ENCODE measurements at places on chromosomes 3 and 15.

DNA sequence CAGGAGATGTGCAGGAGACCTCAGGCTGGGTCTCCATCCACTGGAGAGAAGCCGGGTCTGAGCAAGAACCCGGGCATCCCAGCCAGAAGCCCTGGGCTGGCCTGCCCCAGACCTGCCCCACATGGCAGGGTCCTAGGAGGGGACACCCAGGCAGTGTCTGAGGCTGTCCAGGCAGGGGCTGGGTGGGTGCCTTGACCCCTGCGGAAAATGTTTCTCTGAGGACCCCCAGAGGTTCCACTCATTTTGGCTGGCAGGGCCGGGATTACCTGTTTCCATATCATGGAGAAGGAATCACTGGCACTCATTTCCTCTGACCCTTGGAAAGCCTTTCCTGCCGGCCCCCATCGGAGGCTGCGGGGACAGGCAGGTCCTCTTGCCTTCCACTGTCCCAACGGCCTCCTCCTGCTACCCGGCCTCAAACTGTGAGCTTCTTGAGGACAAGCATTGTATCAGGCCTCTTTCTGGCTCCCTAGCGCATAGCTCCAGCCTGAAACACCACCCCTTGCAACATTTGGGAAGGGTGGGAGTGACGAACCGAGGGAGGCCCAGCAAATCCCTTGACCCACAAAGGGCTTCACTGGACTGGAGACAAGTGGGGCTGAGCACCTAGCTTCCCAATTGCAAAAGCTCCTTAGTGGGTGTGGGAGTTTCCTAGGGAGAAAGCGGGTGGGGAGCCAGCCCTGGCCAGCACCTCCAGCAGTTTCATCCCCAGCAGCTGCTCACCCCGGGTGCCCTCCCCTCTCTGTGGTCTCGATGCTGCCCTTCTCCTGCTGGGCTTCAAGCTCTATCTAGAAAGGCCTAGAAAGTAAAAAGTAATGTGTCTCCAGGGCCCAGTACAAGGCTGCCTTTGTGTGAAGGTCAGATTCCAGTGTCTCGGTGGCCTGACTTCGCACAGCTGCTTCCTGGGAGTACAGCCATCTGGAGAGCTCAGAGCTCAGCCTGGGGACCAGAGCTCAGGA lies 29.7 kb downstream of the ACSBG1 start:
- no peak for DNase-seq

- DNase-seq = peak; percentile 35
Measured at GRCh38 chr15:45458746-45459403, 63.7 kb downstream of the SLC30A4 start.

- DNase-seq = no peak
Measured at GRCh38 chr3:4907050-4907449, 72.2 kb upstream of the BHLHE40 start.

- no peak for DNase-seq
Measured at GRCh38 chr15:50800715-50801114, 35.2 kb upstream of the SPPL2A start.

GRCh38 chr15:77018796-77019505 lies 24.0 kb downstream of the PSTPIP1 start:
- no peak for DNase-seq

DNA sequence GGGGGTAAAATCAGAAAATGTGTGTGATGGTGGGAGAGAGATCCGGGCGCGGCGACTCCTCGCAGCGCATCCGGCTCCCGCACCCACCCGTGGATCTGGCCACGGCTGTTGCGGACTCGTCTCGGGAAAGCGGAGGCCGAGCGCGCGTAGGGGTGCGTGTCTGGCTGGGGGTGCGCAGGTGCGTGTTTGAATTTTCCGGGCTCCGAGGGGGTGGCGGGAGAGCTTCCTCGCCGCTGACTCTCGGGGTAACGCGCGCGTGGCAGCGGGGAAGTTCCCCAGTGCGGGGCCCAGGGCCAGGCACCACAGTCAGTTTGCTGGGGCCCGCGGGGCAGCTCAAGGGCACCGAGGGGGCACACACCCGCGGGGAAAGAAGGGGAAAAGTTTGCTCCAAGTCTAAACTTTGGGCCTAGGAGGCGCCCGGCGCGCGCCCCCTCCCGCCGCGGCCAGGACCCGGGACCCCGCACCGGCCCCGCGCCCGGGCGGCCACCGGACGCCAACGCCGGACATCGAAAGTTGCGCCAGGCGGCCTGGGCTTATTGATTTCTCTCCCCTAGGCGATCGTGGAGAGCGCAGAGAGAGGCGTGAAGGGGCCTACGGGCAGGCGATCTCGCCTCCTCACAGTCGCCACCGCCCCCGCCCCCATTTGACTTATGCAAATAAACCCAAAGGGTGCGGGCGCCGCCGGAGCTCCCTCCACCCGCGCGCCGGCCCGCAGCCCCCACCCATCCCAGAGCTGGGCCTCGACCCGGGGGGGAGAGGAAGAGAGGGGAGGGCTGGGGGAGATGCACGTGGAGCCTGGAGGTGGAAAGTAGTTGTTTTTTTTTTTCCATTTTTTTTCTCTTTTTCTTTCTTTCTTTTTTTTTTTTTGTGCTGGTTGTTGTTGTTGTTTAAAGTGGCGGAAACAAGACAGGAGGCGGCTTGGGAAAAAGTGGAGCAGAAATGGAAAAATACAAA lies 639 bp downstream of the FOXP1 start:
- DNase-seq = no peak

DNA sequence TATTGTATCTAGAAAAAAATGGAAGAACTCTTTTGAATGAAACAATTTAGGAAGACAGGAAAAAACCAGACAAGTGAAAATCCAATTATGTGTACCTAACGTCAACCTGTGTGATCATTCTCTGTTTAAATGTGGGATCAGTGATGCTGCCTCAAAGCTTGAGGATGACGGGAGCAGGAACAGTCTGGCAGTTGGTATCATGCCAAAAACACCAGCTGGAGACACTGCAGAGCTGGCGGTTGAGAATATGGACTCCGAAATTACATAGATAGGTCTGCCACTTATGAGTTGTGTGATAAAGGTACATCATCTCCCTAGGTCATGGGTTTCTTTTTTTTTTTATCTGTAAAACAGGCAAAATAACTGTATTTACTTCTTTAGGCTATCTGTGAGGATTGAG lies 480.5 kb downstream of the CNTN4 start:
- DNase-seq = peak; percentile 71

DNA sequence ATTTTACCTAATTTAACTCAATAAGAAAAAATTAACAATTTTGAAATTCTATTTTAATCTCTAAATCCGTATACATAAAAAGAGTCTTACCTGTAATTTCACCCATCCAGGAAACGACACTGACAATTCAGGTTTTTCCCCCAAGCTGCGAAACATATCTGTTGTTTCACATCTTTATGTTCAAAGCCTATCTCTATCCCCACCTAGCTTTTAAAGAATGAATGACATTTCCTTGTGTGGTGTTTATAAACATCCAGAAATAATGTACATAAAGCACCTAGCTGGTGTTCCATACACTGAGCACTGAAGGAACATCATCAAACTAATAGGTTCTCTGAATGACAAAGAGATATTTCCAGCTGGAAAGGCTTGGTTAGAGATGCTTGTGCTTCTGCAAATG lies 867.8 kb downstream of the SQOR start:
- DNase-seq = no peak

DNA sequence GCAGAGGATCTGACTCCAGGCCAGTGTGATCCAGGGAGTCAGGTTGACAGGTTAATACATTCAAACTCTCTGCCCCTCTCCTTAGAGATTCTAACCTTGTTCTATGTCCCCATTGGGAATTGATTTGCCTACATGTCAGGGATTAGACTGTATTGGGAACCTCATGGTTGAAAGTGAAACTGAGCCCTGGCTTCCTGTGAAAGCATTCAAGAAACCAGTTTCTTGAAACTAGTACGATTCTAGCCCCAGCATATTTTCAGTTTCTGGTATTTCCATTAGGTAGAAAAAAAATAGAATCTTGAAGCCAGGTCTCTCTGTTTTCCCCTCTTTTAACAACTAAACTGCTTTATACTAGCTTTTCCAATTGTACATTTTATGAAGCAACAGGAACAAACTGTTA lies 140.4 kb upstream of the ABI3BP start:
- no peak for DNase-seq

GRCh38 chr3:41258239-41258800 lies 59.0 kb downstream of the CTNNB1 start:
- DNase-seq = no peak

DNA sequence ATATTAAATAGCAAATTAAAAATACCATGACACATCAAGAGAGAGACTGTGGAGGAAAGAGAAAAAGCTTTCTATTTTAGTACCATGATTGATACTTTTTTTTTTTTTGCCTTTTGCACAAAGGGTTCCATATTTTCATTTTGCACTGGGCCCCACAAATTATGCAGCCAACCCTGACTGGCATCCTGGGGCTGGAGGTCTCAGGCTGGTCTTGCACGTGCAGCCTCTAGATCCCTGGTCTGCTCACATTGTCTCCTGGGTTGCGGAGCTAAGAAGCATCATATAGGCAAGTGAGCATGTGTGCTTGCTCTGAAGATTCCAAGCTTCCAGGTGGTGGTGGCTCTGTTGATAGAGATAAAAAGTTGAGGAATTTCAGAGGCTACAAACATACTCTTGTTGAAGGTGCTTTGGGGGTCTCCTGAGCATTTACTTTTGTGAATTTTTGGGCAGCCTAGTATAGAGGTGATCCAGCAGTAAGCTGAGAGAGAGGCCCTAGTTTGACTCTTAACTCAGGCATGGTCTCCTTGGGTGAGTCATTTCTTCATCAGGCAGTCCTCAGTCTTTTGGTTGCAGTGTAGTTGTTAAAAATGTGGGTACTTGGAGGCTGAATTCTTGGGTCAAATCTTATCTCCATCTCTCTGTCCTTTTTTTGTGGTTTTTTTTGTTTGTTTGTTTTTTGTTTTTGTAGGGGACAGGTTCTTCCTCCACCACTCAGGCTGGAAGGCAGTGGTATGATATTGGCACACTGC lies 31.3 kb downstream of the SMAD3 start:
- no peak for DNase-seq

GRCh38 chr3:19471138-19471537 lies 322.8 kb downstream of the KCNH8 start:
- DNase-seq = no peak

GRCh38 chr15:31283043-31283442 lies 43.6 kb upstream of the KLF13 start:
- DNase-seq = no peak

DNA sequence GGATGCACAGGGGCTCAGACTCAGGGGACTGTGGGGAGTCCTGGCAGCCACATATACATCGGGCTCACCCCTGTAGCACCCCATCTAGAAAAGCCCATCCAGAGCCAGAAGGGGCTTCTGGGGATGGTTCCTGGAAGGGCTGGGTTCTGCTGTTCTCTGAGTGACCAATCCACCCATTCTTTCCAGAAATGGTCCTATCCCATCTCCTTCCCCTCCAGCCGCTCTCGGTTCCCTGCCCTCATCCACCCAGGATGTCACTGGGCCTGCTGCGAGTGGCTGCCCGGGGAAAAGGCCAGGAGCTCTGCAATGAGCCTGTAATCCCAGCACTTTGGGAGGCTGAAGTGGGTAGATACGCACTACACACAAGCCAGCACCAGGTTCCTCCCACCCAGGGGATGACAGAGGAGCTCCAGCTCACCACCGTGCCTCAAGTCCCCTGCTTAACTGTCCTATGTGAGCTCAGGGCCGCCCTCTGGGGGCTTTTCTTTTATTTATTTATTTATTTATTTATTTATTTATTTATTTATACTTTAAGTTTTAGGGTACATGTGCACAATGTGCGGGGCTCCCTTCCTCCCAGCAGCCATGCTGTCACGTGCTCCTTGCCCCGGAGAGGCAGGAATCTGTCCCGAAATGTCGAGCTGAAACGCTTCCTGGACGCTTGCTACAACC lies 13.6 kb upstream of the CSK start:
- DNase-seq = no peak

DNA sequence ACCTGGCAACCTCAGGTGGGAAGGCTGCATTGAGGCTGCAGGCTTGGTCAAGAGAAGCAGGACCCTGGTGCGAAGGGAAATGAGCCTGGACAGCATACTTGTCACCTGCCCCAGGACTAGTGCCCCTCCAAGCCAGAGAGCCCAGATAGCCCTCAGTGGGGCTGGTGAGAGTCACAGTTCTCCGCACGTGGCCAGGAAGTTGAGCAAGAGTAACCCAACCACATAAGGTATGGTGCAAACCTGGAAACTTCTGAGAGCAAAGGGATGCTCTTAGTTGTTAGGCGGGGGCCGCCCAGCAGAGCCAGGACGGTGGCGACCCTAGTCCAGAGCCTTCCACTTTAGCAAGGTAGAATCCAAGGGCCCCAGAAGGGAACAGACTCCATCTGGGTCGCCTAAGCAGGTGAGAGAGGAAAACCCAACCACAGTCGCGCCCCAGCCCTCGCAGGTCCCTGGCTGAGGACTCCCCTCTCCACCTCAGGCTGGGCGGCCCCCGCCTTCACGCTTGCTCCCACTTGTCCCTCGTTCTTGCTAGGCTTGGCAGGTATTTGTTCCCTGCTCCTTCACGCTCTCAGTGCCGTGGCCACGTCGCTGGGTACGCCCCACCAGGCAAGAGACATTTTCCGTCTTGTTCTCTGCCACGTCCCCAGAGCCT lies 1.1 kb upstream of the VPS18 start:
- DNase-seq = no peak

DNA sequence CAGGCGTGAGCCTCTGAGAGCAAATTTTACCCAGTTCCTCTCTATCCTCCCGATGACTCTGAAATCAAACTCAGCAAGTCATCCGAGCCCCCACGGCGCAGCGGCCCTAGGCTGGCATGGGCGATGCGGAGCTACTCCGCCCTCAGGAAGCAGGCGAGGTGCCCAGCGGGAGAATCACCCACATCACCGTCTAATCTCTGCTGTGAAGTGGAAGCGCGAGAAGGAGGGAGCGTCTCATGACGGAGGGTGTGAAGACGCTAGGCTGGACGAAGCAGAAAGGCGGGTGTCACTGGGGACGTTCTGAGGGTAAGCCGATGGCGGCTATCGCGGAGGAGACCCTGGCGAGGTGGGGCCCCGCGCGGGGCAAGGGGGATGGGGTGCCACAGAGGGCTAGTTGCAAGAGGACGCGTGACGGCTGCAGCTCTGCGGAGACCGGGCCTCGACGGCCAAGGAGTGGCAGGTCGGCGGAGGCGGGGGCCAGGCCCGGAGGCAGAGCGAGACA lies 9.1 kb upstream of the GNAI2 start:
- no peak for DNase-seq

DNA sequence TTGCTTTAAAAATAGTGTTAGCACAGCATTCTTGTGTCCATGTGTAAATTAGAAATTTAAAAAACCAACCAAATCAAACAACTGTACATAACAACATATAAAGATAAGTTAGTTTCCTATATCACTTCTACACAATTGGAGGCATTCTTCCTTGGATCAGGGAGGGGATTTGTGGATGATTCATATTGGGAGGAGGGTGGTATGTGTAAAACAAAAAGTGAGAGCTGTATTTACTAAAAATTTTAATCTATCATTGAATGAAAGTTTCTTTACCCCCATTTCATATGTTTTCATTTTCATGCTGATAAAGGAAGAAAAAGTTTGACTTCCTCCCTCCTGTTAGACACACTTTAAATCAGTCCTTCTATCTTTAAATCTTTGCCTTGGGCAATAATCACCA lies 325.0 kb downstream of the SATB1 start:
- no peak for DNase-seq

- no peak for DNase-seq
Measured at GRCh38 chr3:141926929-141927328, 50.5 kb downstream of the ATP1B3 start.

GRCh38 chr3:45666757-45667431 lies 22.3 kb upstream of the SACM1L start:
- DNase-seq = no peak
